ENCODE measurements at places on chromosomes 1 and 21. TPM values are rescaled to one million over a fixed set of nuclear protein-coding genes. Genes with fewer than 3 reads are reported as not detected.

GRCh38 chr1:217493290-217493689 lies 137.6 kb downstream of the GPATCH2 start:
- no peak for DNase-seq

PEAR1 gene
- 1.2 TPM for total RNA-seq

- DNase-seq: peak; percentile 75
Measured at GRCh38 chr1:10152709-10153284, 57.6 kb upstream of the KIF1B start.

DNA sequence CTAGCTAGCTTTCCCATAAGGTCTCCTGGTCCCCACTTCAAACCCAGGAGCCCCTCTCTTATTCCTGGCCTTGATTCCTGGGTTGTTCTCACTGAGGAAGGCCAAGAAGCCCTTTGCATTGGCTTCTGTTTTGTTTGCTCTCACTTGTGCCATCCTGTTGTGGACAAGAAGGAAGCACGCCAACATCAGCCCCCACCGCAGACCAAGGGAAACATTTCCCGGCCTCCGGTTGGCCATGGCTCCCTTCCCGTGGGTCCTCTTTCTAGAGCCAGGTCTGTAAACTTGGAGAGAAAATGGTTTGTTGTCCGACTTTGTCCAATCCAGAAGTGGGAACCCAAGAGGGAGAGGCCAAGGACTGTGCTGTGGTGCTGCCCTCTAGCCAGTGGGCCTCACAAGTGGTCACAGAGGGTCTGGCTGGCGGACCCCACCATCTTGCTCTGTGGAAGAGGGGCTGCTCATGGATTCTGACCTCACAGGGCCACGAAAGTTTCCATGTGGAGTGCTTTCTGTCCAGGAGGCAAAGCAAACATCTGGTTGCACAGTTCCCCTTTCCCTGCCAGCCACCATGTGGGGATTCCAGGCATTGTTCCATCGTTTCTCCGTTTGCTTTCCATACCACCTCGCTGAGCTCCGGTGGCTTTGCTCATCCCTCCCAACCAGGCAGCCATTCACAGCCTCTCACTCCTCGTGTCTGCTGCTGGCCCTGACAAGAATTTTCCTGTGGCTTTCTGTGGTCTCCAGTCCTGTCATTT lies 18.9 kb upstream of the TENT5C start:
- DNase-seq: no peak

BEST4 gene
- 0.80 TPM for total RNA-seq

GRCh38 chr1:203744075-203744972 lies 20.7 kb upstream of the LAX1 start:
- DNase-seq: peak; percentile 45

ETV3L gene
- 0.74 TPM for total RNA-seq

All from H7 (cell line).